ENCODE measurements at places on chromosomes 12 and 14.

DNA sequence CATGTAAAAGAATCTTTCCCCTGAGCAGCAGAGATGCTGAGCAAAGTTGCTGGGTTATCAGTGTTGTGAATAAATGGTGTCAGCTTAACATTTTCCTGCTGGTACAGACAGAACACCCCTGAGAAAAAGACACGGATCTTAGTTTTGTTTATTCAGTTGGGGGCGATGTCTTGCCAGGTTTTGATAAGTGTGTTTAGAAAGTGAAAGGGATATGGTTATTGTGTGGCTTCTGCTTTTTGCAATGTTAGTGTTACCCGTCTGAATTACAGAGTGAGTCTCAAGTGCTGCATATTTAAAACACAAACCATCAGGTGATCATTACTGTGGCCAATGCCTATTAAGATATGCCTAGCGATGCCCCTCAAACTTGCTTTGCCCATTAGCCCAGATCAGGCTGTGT is 864.6 kb upstream of the SEL1L start:
- H3K27me3 ChIP-seq: no peaks in the 10 kb centered on the region
- no peaks in the 10 kb centered on the region for H3K4me1 ChIP-seq
- no peaks in the 10 kb centered on the region for H3K36me3 ChIP-seq

- peaks cover 56% of the 10 kb centered on the region for H3K36me3 ChIP-seq
- peaks cover 42% of the 10 kb centered on the region for H3K4me1 ChIP-seq
- no peak for DNase-seq
- H3K27ac ChIP-seq: no peak overlapping the region
These were observed 25.6 kb downstream of the VPS37B start for GRCh38 chr12:122870163-122870842.

- no peak overlapping the region for H3K27ac ChIP-seq
- H3K36me3 ChIP-seq: no peaks in the 10 kb centered on the region
- H3K4me3 ChIP-seq: no peak overlapping the region
- no peak for DNase-seq
- H3K4me1 ChIP-seq: no peaks in the 10 kb centered on the region
- peaks cover 3% of the 10 kb centered on the region for H3K27me3 ChIP-seq
These were observed 13.7 kb downstream of the TRIM9 start for GRCh38 chr14:51081209-51081608.

- H3K27ac ChIP-seq: no peak overlapping the region
- H3K27me3 ChIP-seq: no peaks in the 10 kb centered on the region
- H3K36me3 ChIP-seq: no peaks in the 10 kb centered on the region
- H3K4me3 ChIP-seq: no peak overlapping the region
- H3K4me1 ChIP-seq: no peaks in the 10 kb centered on the region
These were observed 47.6 kb downstream of the ANO4 start for GRCh38 chr12:100842156-100842555.

DNA sequence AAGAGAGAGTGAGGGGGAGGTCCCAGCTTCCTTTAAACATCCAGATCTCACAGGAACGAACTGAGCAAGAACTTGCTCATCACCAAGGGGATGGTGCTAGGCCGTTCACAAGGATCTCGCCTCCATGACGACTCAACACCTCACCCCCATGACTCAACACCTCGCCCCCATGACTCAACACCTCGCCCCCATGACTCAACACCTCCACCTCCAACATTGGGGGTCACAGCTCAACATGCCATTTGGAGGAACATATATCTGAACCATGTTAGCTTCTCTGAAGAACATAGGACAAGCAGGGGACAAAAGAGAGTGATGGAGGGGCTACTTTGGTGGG is 66.0 kb upstream of the LHX5 start:
- H3K27me3 ChIP-seq: no peaks in the 10 kb centered on the region
- no peak for DNase-seq
- H3K4me1 ChIP-seq: no peaks in the 10 kb centered on the region
- no peak overlapping the region for H3K4me3 ChIP-seq
- H3K36me3 ChIP-seq: no peaks in the 10 kb centered on the region

- no peaks in the 10 kb centered on the region for H3K36me3 ChIP-seq
- H3K27me3 ChIP-seq: no peaks in the 10 kb centered on the region
- no peaks in the 10 kb centered on the region for H3K4me1 ChIP-seq
- H3K27ac ChIP-seq: no peak overlapping the region
- no peak overlapping the region for H3K4me3 ChIP-seq
These were observed 144.0 kb upstream of the FBXO33 start for GRCh38 chr14:39576258-39576657.

DNA sequence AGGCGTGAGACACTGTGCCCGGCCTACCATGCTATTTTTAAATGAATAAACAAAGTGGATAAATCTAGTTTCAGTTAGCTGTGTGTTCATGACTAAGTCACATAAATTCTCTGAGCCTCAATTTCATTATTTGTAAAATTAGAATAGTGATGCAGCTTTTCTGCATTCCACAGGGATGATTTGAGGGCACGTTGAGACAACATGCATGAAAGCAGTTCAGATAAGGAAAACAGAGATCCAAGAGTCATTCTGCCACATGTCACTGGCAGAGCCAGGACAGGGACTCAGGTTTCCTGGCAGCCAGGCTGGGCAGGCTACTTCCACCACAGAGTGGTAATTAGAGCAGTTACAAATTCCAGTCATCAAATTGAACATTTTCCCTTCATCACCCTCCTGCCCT is 2.9 kb upstream of the PPP4R4 start:
- no peak overlapping the region for H3K27ac ChIP-seq
- no peak for DNase-seq
- peaks cover 30% of the 10 kb centered on the region for H3K27me3 ChIP-seq
- H3K4me3 ChIP-seq: no peak overlapping the region
- H3K4me1 ChIP-seq: peaks cover 17% of the 10 kb centered on the region

DNA sequence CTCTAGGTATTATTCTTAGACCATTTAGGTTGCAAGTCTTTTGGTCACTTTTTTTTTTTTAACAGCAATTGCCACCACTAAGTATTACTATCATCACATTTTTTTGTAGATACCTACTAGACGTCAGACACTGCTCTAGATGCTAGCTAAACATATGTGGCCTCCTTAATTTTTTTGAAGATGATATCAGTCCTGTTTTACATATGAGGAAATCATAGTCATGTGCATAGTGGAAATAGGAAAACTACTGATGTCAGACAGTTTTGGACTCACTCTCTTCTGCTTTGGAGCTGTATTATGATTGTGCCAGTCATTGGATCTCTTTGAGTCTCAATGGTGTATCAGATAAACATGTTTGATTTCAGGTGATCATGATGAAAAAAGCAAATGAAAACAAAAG is 304.3 kb downstream of the DIO2 start:
- no peaks in the 10 kb centered on the region for H3K4me1 ChIP-seq
- H3K27ac ChIP-seq: no peak overlapping the region
- no peak overlapping the region for H3K4me3 ChIP-seq
- no peaks in the 10 kb centered on the region for H3K36me3 ChIP-seq

DNA sequence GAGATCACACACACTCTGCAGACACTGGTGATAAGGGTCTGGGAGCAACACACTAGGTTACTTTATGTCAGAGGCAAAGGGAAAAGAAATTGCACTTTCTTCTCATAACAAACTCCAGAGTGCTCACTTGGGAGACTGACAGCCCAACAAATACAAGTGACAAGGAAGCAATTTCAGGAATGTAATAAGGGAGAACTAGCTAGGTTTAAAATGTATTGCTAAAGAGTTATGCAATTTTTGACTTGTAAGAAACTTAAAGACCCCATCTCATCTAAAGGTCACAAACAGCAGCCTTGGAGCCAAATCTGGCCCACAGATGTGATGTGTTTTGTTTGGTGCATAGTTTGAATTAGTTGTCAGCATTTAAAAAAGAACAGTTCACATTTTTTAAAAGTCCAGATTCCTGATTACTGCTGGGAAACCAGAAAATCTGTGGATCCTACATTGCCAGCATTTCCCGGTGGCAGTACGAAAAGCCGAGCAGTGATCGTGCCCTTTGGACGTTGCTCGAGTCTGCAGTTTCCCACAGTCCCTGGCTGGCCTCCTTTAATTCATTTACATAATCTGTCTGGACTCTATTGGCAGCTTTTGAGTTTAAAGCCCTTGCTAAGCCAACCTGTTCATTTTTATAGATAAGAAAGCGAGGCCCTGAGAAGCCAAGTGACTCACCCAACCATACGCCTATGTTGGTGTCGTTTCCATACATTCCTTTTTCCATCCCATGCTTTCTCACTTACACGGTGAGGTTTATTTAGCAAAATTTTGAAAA is 42.0 kb upstream of the ETV6 start:
- no peaks in the 10 kb centered on the region for H3K27me3 ChIP-seq
- no peak for DNase-seq
- H3K27ac ChIP-seq: no peak overlapping the region
- H3K4me1 ChIP-seq: peaks cover 2% of the 10 kb centered on the region
- no peaks in the 10 kb centered on the region for H3K36me3 ChIP-seq

DNA sequence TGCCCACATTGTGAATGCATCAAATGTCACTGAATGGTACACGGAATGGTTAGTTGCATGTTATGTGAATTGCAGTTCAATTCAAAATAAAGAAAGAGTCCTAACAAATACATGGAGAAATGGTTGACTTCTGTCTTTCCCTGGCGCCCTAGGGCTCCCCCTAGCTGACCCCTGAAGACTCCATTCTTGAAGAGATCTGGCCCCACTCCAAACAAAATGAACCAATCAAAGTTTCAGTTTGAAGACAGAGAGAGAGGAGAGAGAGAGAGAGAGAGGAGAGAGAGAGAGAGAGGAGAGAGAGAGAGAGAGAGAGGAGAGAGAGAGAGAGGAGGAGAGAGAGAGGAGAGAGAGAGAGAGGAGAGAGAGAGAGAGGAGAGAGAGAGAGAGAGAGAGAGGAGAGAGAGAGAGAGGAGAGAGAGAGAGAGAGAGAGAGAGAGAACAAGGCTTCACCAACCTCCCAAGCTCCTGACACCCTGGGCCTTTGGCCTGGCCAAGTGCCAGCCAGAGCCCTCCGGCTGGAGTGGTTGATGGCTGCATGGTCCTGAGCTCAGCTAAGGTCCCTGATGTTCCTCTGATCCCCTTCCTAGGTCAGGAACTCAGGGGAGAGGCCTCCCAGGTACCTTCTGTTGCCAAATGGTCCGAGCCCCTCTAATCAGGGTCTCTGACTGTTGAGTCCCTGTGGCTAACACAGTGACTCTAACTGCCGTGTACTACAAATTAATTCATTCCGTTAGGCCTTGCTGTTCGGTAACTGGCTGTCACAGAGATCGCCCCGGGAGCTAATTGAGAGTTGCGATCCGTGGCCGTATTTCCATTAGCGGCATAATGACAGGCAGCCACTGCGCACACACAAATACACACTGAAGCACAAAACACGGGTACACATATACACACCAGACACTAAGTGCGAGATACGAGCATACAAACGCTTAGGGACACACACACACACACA is 188.8 kb downstream of the ESRRB start:
- peaks cover 1% of the 10 kb centered on the region for H3K27me3 ChIP-seq
- no peaks in the 10 kb centered on the region for H3K4me1 ChIP-seq
- no peak for DNase-seq
- no peak overlapping the region for H3K4me3 ChIP-seq
- no peaks in the 10 kb centered on the region for H3K36me3 ChIP-seq
- no peak overlapping the region for H3K27ac ChIP-seq

DNA sequence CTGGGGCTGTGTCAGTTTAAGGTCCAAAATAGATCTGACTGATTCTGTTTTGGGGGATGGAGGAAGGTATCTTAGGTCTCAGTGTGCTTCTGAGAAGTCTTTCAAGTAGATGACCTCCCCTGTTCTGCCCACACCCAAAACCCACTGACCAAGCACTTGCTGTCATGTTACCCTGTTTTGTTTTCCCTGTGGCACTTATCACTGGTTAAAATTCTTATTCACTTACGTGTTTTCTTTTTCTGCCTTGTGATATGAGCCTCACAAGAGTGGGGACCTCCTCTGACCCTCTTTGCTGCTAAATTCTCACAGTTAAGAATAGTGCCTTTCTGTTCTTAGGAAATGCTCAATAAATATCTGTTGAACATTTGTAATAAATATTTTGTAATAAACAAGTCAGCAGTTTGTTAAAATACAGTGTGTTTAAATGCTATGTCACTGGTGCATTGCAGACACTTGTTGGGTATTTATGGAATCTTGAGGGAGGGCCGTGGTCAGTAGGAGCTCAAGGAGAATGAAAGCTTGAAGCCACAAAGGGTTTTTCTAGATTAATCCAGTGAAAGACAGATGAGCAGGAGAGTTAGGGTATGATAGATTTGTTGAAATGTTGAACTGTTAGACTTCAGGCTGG is 20.9 kb downstream of the PLEKHA5 start:
- DNase-seq: no peak
- H3K27me3 ChIP-seq: no peaks in the 10 kb centered on the region
- no peak overlapping the region for H3K4me3 ChIP-seq
- peaks cover 2% of the 10 kb centered on the region for H3K4me1 ChIP-seq
- peaks cover 4% of the 10 kb centered on the region for H3K36me3 ChIP-seq
- no peak overlapping the region for H3K27ac ChIP-seq

All from activated CD4-positive, alpha-beta memory T cell treated with anti-CD3 and anti-CD28 coated beads, Interleukin-2, amount 10 ng/mL, durations not matched to agents 7 days and 5 days (primary cell).